Smooth muscle cell of the umbilical artery (primary cell): ENCODE measurements at places on chromosomes 13 and 19. TPM values are rescaled to one million over a fixed set of nuclear protein-coding genes. Genes with fewer than 3 reads are reported as not detected.

Gene AMER2
- not detected in 2 replicates for total RNA-seq

Gene CD22
- 0.55 TPM in 1 of 2 replicates, not detected in the other for total RNA-seq

Gene C13orf46
- 0.59 and 1.8 TPM in 2 replicates for total RNA-seq

Gene FAM83E
- 0.30 and 0.88 TPM in 2 replicates for total RNA-seq

Gene CGB3
- not detected in 2 replicates for total RNA-seq

Gene KLK11
- total RNA-seq, result not detected in 2 replicates

Gene NTF4
- 0.30 TPM in 1 of 2 replicates, not detected in the other for total RNA-seq

Gene C1QTNF9
- total RNA-seq, result not detected in 2 replicates

Gene NLRP12
- total RNA-seq, result under 0.01 TPM in 1 of 2 replicates, not detected in the other

Gene CELF5
- not detected in 2 replicates for total RNA-seq

Gene RFX2
- total RNA-seq, result 2.7 and 3.3 TPM in 2 replicates

Gene ELOF1
- total RNA-seq, result 23.4 and 27.3 TPM in 2 replicates

Gene PSG2
- total RNA-seq, result not detected in 2 replicates

Gene ZNF730
- 0.59 and 2.1 TPM in 2 replicates for total RNA-seq

Gene HCST
- 1.2 TPM in 2 replicates for total RNA-seq

Gene CPB2
- total RNA-seq, result 0.05 TPM in 1 of 2 replicates, not detected in the other

Gene CERS1
- total RNA-seq, result 2.3 and 2.7 TPM in 2 replicates

Gene PPM1N
- 0.46 and 0.59 TPM in 2 replicates for total RNA-seq

Gene FLT1
- 194 and 211 TPM in 2 replicates for total RNA-seq

Gene TRPC4
- 7.4 and 23.7 TPM in 2 replicates for total RNA-seq

Gene PDE4A
- total RNA-seq, result 3.3 and 6.2 TPM in 2 replicates

Gene SPACA4
- not detected in 2 replicates for total RNA-seq

Gene HSH2D
- total RNA-seq, result not detected in 2 replicates

Gene MYO16
- total RNA-seq, result not detected in 2 replicates

Gene TUBA3C
- total RNA-seq, result not detected in 2 replicates

Gene PRR20A
- total RNA-seq, result not detected in 2 replicates

Gene PPP1R15A
- total RNA-seq, result 47.0 and 52.0 TPM in 2 replicates

Gene RNF225
- not detected in 2 replicates for total RNA-seq

Gene LIM2
- not detected in 2 replicates for total RNA-seq

Gene ZNF91
- total RNA-seq, result 23.5 and 25.2 TPM in 2 replicates

Gene ZNF493
- total RNA-seq, result 14.9 and 18.1 TPM in 2 replicates

Gene IQCN
- total RNA-seq, result 0.30 and 0.32 TPM in 2 replicates

Gene LILRB1
- total RNA-seq, result not detected in 2 replicates

Gene PEG3
- 0.65 and 0.89 TPM in 2 replicates for total RNA-seq

Gene ITPKC
- total RNA-seq, result 14.3 and 15.1 TPM in 2 replicates

Gene C19orf67
- total RNA-seq, result not detected in 2 replicates

Gene LENG9
- 7.3 and 9.8 TPM in 2 replicates for total RNA-seq

Gene ARL11
- not detected in 2 replicates for total RNA-seq

Gene WTIP
- 42.5 and 46.4 TPM in 2 replicates for total RNA-seq

Gene CEACAM5
- not detected in 2 replicates for total RNA-seq

Gene SPIB
- total RNA-seq, result not detected in 2 replicates

Gene TRAPPC6A
- total RNA-seq, result 2.8 and 5.0 TPM in 2 replicates

Gene NLRP11
- not detected in 2 replicates for total RNA-seq

Gene CABP5
- total RNA-seq, result not detected in 2 replicates

Gene CYP2F1
- not detected in 2 replicates for total RNA-seq

Gene RNF113B
- total RNA-seq, result not detected in 2 replicates

Gene ATP1A3
- under 0.01 and 0.14 TPM in 2 replicates for total RNA-seq

Gene PET100
- total RNA-seq, result 7.5 and 8.6 TPM in 2 replicates

Gene ARHGAP35
- total RNA-seq, result 33.9 and 46.8 TPM in 2 replicates

Gene KL
- total RNA-seq, result under 0.01 TPM in 1 of 2 replicates, not detected in the other

Gene HCN2
- total RNA-seq, result 1.2 and 3.5 TPM in 2 replicates

Gene POLR2E
- 63.5 and 107 TPM in 2 replicates for total RNA-seq

Gene PNMA8B
- 0.60 and 1.2 TPM in 2 replicates for total RNA-seq

Gene PNMA8A
- total RNA-seq, result 2.8 and 16.3 TPM in 2 replicates
